ENCODE measurements at places on chromosomes 3 and 15. TPM values are rescaled to one million over a fixed set of nuclear protein-coding genes. Genes with fewer than 3 reads are reported as not detected.

DNA sequence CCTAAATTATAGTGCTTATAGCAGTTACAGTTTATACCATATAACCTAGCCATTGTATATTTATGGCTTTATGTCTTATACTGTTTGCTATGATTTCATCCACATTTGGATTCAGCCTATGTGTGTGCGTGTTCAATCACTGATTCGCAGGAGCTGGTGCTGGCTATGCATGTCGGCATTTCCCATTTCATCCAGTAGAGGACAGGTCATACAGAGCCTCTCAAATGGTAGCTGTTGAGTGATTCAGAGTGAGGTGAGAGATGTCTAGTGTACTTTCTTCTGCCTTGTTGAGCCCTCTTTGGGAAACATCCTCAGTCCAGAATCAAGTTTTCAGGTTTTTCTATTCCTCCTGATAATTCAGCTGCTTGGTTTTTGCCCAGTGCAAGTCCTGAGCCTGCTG, 76.1 kb downstream of the FRMD4B start:
- DNase-seq: peak; percentile 55

- no peak for DNase-seq
These were observed 30.5 kb downstream of the SLC7A14 start for GRCh38 chr3:170555329-170555728.

- peak; percentile 92 for DNase-seq
These were observed 427.9 kb upstream of the AGTR1 start for GRCh38 chr3:148269816-148270215.

- no peak for DNase-seq
These were observed 66.8 kb downstream of the FLNB start for GRCh38 chr3:58074997-58075396.

- DNase-seq: no peak
These were observed 239.3 kb downstream of the EPHB1 start for GRCh38 chr3:135034291-135034768.

- no peak for DNase-seq
These were observed 117.4 kb downstream of the LIPC start for GRCh38 chr15:58549013-58549784.

DNA sequence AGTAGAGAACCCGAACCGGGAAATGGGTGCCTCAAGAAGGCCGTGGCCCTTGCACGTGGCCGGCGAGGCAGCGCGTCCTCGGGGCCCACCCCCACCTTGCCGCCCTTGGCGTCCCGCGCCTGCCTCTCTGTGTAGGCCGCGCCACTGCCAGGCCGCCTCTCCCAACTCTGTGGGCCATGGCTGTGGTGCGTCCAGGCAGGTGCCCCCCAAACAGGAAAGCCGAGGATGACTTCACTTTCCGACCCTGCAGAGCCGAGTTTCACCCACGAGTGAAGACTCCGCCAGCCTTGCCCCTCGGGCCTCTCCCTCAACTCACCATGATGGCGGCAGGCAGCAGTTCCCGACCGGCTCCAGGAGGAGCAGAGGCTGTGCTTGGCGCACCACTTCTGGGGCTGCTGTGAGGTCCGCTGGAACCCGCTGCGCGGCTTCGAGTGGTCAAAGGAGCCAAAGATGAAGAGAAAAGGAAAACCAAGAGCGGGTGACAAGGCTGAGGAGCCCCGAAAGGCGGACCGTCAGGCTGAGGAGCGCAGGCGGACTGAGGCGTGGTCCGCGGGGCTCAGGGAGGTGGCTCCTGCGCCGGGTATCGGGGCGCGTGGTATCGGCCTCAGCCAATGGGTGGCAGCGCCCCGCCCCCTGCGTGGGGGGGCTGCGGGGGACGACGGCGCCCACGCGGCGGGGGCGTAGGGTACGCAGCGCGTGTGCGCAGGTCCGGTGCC, at the start of gene DAZL:
Gene DAZL, minus strand, starts transcription at position 537 of the 716 bp plus-strand sequence. Its CDS starts 218 bp downstream, at position 319.
- no peak for DNase-seq

SLC9C1 gene
- not detected for total RNA-seq

Measured in HT1080 (cell line).